ENCODE measurements at places on chromosomes 11 and 22.

DNA sequence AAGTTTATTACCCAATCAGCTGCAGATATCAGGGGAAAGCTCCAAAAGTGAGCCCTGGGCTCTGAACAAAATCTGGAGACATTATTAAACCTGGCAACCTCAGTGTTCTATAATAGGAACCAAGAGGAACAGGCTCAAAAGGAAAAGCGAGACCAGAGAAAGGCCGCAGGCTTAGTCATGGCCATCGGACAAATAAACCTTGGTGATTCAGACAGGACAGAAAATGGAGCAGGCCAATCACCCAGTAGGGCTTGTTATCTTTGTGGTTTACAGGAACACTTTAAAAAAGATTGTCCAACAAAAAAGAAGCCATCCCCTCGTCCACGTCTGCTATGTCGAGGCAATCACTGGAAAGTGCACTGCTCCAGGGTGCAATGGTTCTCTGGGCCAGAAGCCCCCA, 7.7 kb upstream of the PANX1 start:
- DNase-seq, result no peak

GRCh38 chr22:43506487-43506886, 94.7 kb downstream of the MPPED1 start:
- no peak for DNase-seq

DNA sequence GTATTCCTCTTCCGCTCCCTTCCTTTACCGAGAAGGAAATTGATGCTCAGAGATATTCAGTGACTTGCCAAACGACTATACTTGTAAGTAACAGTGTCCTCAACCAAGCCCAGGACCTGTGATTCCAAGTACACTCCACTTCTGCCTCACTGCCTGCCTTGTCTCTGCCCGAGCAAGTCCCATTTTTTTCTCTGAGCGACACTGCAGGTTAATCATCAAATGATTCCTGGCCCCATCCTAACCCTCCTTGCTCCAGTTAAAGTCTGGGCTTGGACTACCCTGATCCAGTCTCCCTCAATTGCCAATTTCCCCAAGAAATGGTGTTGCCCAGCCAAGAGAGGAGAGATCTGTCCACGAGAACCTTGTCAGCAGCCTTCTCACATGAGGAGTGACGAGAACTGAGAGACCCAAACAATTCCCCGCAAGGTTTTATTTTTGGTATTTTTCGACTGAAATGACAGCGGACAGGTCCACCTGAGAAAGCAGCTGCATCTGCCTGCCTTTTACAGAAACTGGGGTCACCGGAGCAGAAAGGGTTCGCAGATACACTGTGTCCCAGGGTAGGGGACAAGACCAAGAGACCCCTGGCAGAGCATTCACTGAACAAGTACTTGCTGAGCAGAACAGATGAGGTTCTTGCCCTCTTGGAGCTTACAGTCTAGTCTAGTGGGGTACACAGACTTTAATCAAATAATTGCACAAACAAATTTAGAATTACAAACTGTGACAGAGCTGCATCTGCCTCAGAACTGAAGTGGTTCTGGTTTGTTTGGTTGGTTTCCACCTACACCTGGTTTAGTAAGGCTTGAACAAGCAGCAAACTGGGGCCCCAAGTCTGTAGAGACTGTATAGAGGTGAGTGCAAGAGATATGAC, 11.4 kb downstream of the POU2AF1 start:
- DNase-seq, result no peak

- DNase-seq, result no peak
These were observed 8.2 kb upstream of the PLA2G3 start for GRCh38 chr22:31148488-31148887.

- no peak for DNase-seq
These were observed 83.1 kb downstream of the OR5AK2 start for GRCh38 chr11:57071829-57072228.

- no peak for DNase-seq
These were observed 2.5 kb upstream of the IGLL5 start for GRCh38 chr22:22884888-22885840.

- DNase-seq, result no peak
These were observed 17.3 kb downstream of the RPL27A start for GRCh38 chr11:8699903-8700302.

GRCh38 chr11:28793282-28793738, 685.1 kb downstream of the METTL15 start:
- DNase-seq, result no peak

GRCh38 chr11:61650781-61651571, 29.2 kb upstream of the DAGLA start:
- DNase-seq, result no peak

- DNase-seq, result no peak
These were observed 67.3 kb downstream of the HIPK3 start for GRCh38 chr11:33324302-33324985.

- no peak for DNase-seq
These were observed 38.1 kb downstream of the GNB1L start for GRCh38 chr22:19816372-19817119.

GRCh38 chr11:124900464-124900863, 2.8 kb upstream of the ROBO4 start:
- DNase-seq, result no peak

DNA sequence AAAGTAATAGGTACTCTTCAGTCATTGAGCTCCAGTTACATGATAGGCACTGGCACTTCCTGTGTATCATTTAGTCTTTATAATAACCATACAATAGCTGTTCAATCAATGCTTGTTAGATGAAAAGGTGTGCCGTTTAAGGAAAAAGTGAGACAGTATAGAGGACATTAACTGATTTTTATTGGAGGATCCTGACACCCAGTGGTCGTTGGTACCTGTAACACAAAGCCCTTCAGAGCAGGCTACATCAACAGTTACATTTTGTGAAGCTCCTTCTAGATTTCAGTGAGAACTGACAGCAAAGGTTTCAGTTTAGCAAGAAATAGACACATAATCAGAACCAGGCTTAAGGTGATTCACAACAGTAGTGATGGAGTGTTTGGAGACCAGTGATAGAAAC, 44.2 kb downstream of the CCDC81 start:
- DNase-seq, result no peak

DNA sequence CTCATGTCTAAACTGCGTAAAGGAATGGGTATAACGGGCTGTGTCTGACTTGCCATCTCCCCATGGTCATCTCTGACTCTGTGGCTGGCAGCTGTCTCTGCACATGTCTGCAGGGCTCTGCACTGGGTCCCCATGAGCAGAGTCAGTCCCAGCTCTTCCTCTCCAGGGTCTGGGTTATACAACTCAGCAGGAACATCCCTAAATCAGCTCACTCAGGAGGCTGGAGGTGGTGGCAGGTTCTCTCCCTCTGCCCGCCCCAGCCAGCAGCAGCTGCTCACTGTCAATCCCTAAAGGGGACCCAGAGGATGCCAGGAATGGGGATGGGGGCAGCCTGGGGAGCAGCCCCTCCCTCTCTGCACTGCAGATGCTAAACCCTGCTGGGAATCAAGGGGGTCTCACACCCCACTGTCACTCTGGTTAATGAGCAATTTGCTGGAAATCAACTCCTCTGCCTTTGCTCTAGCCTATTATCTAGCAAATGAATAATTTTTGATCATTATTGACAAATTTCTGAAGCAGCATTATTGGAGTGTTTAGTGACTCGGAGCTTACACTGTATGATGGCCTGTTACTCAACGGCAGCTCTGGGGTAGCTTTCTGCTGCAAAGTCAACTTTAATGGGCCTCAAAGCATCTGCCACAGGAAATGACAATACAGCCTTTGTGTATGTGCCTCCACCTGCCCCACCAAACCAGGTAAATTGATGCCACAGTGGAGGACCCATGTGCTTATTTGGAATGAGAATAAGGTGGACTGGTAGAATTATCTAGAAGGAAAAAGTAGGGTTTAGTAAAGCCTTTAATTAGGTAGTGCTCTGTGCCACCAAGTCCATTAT, 55.7 kb upstream of the SHANK2 start:
- DNase-seq, result no peak

All from stimulated activated CD8-positive, alpha-beta memory T cell treated with anti-CD3 and anti-CD28 coated beads, Interleukin-15, amount 100 ng/mL, for 4 hours (primary cell).